ENCODE measurements at places on chromosomes 1 and 21.

GRCh38 chr1:206866062-206866461 lies 639 bp downstream of the IL20 start:
- no peaks in the 10 kb centered on the region for H3K36me3 ChIP-seq
- H3K27ac ChIP-seq = no peak overlapping the region
- peaks cover 5% of the 10 kb centered on the region for H3K4me1 ChIP-seq
- H3K4me3 ChIP-seq = no peak overlapping the region
- peaks cover 36% of the 10 kb centered on the region for H3K27me3 ChIP-seq

GRCh38 chr1:228839656-228840055 lies 104.4 kb downstream of the RHOU start:
- H3K36me3 ChIP-seq = peaks cover 7% of the 10 kb centered on the region
- no peaks in the 10 kb centered on the region for H3K27me3 ChIP-seq
- peaks cover 6% of the 10 kb centered on the region for H3K4me1 ChIP-seq

DNA sequence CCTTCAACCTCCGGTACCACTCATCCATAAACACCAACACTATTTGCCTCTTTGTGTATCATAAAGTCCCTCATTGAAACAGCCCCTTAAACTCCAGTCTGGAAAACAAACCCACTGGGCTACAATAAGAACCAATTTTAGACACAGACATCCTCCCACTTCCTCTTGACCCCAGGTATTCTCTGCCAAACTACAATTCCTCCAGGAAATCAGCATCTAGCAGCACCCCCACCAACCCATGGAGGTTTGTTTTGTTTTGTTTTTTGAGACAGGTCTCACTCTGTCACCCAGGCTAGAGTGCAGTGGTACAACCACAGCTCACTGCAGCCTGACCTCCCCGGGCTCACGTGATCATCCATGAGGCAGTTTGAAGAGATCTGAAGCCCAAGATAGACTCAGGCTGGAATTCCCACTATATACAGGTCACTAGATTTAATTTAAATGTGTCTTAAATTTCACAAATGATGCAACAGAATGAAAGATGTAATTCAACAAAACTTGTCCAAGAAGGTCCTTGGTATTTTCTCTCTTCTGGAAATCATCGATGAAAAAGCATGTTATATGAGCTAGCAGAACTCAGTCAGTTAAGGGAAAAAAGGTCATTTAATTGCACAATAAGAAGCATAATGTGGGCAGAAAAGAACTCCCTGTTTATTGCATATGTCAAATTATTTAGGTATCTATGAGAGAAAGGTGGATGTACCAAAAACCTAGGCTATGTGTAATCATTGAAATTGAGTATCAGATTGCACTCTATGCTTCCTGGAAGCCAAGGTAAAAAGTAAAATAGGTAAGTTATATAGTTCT lies 30.3 kb downstream of the TCP10L start:
- DNase-seq = no peak
- peaks cover 2% of the 10 kb centered on the region for H3K4me1 ChIP-seq
- no peak overlapping the region for H3K4me3 ChIP-seq
- H3K27me3 ChIP-seq = peaks cover 2% of the 10 kb centered on the region
- no peak overlapping the region for H3K27ac ChIP-seq
- H3K36me3 ChIP-seq = no peaks in the 10 kb centered on the region

- H3K4me3 ChIP-seq = no peak overlapping the region
- no peak overlapping the region for H3K27ac ChIP-seq
- no peak for DNase-seq
- no peaks in the 10 kb centered on the region for H3K4me1 ChIP-seq
- H3K27me3 ChIP-seq = peaks cover 9% of the 10 kb centered on the region
Observed at GRCh38 chr1:76142771-76143540, 68.4 kb downstream of the ST6GALNAC3 start.

- H3K4me3 ChIP-seq = peak overlapping the region; percentile 99
- H3K27ac ChIP-seq = peak overlapping the region; percentile 100
- H3K36me3 ChIP-seq = peaks cover 27% of the 10 kb centered on the region
- H3K4me1 ChIP-seq = peaks cover 47% of the 10 kb centered on the region
- H3K27me3 ChIP-seq = no peaks in the 10 kb centered on the region
Observed at GRCh38 chr1:114758256-114758832, 560 bp upstream of the CSDE1 start.
